ENCODE measurements at places on chromosomes 4 and X.

GRCh38 chrX:139560221-139560620, 29.7 kb downstream of the F9 start:
- DNase-seq = no peak

GRCh38 chr4:99185581-99185980, 33.5 kb downstream of the ADH6 start:
- DNase-seq = no peak

DNA sequence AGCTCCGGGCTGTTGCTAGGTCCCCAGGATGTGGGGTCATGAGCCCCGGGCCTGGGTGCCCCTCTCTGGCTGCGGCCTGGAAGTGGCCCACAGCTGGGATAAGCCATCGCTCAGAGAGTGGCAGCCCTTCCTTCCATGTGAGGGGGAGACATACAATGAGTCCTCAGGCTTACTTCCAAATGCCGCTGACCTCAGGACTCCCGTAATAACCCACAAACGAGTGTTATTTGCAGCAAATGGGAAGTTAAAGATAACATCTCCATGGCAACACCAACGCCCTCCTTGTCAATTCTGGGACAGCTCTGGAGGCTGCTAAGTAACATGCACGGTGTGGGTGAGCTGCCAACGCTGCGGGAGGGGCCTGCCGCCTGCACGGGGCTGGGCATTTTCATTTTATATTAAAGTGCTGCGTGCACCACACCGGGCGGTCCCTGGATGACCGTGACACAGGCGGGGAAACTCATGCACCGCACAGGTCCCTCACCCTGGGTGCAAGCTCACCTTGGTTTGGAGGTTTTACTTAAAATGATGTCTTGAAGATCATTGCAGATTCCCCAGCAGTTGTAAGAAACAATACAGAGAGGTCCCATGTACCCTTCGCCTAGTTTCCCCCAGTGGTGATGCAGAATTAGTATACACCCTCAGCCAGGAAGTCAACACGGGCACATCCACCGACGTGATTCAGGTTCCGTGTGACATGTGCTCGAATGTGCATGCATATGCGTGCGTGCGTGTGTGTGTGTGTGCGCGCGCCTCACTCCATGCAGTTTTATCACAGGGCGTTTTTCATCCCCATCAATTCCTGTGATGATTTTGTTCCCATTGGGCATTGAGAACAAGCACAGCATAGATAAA, 79.4 kb downstream of the ABLIM2 start:
- no peak for DNase-seq

GRCh38 chrX:24682739-24683432, 10.8 kb upstream of the POLA1 start:
- DNase-seq = no peak

DNA sequence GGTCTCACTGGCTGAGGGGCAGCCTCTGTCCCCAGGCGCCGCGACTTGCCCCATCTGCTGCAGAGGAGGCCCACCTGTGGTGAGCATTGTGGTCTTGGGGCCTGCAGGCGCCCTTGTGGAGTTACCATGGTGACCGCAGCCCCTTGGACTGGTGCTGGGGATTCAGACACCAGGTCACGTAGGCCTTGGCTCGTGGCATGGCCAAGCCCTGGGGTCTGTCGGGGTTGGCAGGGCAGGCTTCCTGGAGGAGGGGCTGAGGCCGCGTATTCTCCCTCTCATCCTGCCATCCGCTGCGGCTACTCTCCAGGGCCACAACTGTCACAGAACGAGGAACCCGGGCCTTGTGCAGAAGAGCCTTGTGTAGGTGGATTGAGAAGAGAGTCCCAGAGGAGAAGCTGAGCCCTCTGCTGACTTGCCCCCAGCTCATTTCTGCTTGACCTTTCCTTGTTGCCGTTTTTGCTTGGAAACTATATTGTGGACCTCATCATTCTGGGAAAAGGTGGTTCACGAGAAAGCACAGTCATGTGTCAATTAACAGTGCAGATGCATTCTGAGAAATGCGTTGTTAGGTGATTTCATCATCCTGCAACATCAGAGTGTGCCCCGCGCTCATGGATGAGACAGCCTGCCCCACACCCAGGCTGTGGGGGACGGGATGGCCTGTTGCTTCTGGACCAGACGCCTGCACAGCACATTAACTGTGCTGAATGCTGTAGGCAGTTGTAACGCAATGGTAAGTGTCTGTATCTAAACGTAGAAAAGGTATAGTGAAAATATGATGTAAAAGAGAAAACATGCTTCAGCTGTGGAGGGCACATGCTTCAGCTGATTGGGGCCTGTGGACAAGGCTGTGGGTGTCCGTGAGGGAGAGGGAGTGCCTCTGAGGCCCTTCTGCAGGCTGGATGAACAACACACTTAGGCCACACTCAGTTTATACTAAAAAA, 38.5 kb downstream of the TRMT44 start:
- no peak for DNase-seq

DNA sequence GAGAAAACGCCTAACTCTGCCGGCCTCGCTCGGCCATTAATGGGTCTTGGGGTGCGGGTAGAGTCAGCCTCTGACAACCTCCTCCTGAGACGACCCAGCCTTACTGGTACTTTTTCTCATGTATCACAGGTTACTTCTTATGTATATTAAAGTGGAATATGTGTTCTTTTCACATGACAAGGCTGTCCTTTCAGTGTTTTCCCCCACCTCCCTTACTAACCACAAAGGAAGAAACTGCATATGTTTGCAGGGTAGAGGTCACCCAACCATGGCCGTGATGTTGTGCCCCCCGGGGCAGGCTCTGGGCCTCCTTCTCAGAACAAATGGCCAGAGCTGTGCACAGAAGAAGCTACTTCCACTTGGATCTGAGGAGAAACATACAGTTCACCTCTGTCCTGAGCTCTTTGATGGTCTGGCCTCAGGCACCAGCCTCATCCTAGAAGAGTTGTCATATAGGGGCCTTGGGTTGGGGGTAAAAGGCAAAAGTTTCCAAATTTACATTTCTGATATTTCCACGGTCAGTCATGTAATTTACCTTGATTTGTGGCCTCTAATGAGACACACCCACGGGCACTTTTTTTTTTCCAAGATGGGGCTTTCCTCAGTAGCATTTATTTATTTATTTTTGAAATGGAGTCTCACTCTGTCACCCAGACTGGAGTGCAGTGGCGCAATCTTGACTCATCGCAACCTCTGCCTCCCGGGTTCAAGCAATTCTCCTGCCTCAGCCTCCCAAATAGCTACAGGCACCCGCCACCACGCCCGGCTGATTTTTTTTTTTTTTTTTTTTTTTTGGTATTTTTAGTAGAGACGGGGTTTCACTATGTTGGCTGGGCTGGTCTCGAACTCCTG, 1.9 kb downstream of the SOWAHD start:
- DNase-seq = no peak

GRCh38 chr4:116866106-116866505, 219.3 kb downstream of the TRAM1L1 start:
- DNase-seq = no peak

DNA sequence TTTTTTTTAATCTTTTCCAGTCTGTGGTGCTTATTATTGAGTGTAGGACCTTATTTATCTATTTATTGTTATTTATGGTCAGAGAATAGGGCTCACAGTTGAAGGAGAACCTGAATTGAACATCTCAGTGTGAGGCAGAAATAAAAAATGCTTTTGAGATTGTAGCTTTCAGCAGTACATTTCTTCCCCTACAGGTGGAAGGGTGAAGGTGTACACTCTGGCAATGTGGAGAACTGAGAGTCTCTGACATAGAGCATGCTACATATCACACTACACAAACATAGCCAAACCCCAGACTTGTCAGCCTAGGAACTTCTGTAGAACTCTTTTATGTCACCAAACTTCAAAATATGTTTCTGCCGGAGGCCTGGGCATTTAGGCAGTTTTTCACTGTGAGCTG, 140.2 kb downstream of the STIM2 start:
- DNase-seq = no peak

- DNase-seq = no peak
Observed at GRCh38 chr4:82691431-82691830, 107.2 kb downstream of the SCD5 start.

GRCh38 chr4:5696341-5696740, 12.0 kb downstream of the EVC2 start:
- DNase-seq = no peak

GRCh38 chr4:127528302-127528701, 104.5 kb upstream of the INTU start:
- DNase-seq = no peak

- DNase-seq = no peak
Observed at GRCh38 chr4:2651998-2652397, 104.1 kb downstream of the TNIP2 start.

- DNase-seq = no peak
Observed at GRCh38 chrX:28585767-28586166, 1.5 kb upstream of the IL1RAPL1 start.

GRCh38 chrX:32572644-32573043, 638.7 kb downstream of the DMD start:
- DNase-seq = no peak

DNA sequence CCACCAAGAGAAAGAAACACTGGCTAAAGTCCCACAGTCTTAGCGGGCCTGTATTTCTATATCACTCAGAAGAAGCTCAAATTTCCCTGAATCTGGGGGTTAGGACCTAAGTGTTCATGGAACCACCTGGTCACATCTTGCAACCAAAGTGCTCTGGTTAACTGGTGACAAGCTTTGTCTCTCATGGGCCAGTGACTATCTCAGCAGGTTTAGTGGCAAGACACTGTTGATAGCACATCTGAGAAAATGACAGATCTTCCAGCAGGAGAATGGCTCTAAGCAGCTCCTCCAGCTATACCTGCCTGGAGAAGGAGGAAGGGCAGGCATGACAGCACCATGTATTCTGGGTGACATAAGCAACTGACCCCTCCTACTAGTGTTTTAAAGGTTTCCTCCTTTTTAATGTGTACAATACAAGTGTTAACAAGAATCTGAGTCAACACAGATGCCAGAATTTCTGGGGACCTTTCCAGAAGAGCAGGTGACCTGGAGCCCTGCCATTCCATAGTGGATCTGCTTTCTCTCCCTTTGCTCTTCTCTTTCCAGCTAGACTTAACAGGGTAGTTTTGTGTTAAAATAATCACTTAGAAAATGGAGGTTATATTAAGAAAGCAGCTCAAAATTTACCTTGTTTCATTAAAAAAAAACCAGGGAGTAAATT, 17.3 kb upstream of the QRFPR start:
- no peak for DNase-seq

DNA sequence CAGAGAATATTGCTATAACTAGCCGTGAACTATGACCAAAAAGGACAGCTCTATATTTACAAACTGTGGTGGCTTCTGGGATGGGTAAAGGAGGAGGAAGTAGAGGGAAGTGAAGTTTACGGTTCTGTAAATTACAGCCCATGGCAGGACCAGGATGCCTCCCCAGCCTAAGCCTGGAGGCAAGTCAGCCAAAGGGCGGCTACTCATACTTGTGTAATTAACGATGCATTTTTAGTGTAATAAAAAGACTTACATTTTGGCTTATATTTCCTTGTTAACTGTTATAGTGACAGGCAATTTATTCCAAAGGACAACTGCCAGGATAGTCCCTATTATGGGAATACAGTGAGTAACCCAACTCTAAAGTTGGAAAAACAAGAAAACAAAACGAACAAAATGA, 139.9 kb upstream of the OTUD4 start:
- no peak for DNase-seq

- DNase-seq = no peak
Observed at GRCh38 chr4:38670939-38671591, 7.1 kb downstream of the KLF3 start.

- no peak for DNase-seq
Observed at GRCh38 chr4:180799798-180800197, 1443.4 kb upstream of the TENM3 start.

GRCh38 chr4:54493862-54494261, 163.9 kb upstream of the KIT start:
- no peak for DNase-seq

GRCh38 chrX:107673933-107674479, 45.7 kb downstream of the PRPS1 start:
- DNase-seq = no peak

DNA sequence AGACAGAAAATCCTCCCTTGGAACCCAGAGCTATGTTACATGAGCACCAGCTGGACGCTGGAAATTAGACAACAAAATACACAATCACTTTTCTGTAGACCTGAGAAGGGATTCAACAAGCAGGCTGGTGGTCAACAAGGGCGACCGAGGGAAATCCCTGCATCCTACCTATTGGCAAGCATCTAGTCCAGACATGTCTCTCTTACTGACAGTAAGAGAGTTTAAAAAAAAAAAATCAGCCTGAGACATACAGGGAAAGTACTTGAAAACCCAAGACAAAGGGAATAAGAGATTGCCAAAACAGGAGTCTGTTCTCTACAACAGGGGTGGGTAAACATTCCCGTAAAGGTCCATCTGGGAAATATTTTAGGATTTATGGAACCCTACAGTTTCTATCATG, 108.0 kb downstream of the KDR start:
- no peak for DNase-seq

DNA sequence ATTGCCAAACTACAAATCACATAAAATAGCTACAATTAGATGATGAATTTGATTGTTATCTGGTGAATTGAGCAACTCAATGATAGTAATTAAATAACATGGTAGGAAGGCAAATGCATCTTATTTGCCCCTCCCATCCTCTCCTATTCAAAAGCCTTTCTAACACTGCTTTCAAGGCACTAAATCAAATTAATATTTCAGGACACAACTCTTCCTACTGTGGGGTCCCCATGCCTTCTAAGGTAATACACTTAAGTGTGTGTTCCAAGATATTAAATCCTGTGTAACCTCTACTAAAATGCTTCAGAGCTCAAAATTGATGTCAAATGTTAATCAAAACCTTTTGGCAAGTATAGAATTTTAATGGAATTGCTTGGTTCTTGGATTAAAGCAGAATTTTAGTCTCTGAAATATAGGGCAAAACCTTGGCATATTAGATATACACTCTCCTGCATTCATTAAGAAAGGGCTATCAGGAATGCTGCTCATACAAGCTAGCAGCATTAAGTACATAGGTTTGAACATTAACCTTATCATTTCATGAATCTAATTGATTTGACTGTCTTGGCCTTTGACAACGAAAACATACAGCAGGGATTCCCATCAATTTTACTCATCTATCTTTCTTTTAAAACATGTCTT, 371.8 kb upstream of the GALNTL6 start:
- DNase-seq = no peak

GRCh38 chrX:154059729-154060245, 37.7 kb downstream of the MECP2 start:
- no peak for DNase-seq

DNA sequence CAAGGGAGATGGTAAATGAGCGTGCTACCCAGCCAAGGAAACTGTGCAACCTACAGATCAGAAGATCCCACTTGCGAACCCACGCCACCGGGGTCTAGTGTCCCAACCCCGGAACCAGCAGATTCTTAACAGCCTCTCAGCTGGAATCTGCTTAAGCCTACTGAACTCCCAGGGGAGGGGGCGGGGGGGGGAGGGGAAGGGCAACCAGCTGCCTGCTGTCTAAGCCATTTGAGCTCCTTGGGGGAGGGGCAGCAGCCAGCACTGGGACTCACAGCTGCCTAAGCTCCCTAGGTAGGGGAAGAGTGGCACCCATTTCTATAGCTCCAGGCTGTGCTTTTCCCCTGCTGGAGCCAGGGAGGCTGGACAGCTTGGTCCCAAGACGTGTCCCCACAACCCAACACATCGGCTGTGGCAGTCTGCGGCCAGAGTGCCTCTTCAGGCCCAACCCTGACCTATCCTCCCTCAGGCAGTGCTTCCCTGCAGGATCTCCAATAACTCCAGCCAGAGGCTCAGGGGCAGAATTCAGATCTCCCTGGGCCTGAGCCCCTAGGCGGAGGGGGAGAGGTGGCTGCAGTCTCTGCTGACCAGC, 289.2 kb downstream of the LDB2 start:
- no peak for DNase-seq

GRCh38 chrX:148380650-148381561, 119.5 kb upstream of the AFF2 start:
- DNase-seq = no peak

GRCh38 chrX:136183917-136184316, 36.6 kb downstream of the FHL1 start:
- no peak for DNase-seq

All from NCI-H2081 treated with DMSO at 0.1 percent for 48 hours (cell line).